ENCODE measurements at places on chromosomes 6 and 20.

GRCh38 chr6:131568726-131569125 is 4.3 kb upstream of the ARG1 start:
- no peak for DNase-seq

DNA sequence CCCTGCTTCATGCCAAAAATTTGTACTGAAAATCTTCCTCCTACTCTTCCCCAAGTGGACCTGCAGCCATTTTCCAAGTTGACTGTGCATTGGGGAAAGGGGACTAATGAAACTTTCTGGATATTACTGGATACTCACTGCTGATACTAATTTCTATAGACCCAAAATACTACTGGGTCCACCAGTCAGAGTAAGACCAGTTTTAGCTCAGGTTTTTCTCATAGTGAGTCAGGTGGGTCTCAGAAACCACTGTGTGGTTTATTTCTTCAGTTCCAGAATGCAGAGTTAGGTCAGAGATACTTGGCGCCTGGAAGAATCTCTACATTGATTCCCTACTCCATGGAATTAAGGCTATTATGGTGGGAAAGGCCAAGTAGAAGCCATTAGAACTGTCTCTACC is 274.8 kb upstream of the SYNCRIP start:
- no peak for DNase-seq

DNA sequence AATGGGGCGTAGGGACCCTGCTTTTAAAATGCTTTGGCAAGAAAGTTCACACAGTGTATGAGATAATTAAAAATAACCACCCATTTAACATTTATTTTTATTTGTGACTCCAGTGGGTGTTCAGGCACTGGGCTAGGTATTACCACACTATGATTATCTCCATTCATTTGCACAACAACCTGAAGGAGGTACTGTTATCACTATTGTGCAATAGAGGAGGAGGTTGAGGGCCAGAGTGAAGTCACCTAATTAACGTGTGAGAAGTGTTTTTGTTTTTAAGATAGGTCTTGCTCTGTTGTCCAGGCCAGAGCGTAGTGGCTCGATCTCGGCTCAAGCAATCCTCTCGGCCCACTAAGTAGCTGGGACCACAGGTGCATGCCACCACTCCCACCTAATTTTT is 29.2 kb downstream of the MAK start:
- DNase-seq: no peak

DNA sequence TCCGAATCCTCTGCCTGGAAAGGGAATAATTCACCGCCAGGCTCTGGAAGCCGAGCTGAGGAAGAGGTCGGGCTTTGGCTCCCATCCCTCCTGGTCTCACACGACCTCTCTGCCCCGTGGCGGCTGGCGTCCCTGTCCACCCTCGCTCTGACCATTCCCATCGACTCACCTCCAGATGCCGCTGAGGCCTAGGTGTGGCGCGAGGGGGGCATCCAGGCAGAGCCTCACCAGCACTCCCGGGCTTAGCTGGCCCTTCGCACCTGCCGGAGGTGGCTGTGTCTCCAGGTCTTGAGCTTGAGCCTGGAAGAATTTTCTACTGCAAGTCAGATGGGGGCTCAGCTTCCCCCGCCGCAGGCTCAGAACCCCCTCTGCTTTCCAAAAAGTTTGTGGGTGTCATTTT is 28.5 kb upstream of the SMOC2 start:
- DNase-seq: no peak

DNA sequence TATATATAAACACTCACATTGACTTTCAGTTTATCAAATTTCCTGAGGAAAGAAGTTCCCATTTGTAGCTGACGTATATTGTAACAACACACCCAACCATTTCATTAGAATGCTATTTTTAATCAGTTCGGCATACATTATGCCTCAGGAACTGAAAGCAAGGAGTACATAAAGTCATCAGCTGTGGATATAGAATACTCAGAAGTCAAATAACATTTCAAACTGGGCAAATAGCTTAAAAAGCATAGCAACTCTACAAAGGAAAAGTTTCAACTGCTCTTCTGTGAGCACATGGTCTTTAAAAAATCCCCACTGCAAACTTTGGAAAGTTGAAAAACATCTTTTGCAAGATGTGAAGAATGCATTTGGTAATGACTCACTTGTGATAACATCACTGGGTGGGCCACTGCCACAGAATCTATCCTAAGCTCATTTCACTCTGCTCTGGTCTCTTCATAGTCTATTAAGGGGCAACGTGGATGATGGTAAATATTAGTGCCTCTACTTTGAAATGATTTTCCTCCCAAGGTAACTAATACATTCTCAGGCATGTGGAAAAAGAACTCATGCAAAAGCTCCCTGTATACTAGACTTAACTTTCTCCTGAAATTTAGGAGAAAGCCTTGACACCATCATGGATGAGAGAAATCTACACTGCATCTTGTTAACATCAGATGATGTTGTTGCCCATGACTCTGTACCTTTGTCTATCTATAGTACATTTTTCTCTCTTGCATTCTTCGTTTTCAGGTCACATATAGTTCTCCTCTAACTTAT is 49.2 kb downstream of the FYN start:
- DNase-seq: no peak

GRCh38 chr6:46598215-46598614 is 54.4 kb downstream of the CYP39A1 start:
- DNase-seq: no peak

DNA sequence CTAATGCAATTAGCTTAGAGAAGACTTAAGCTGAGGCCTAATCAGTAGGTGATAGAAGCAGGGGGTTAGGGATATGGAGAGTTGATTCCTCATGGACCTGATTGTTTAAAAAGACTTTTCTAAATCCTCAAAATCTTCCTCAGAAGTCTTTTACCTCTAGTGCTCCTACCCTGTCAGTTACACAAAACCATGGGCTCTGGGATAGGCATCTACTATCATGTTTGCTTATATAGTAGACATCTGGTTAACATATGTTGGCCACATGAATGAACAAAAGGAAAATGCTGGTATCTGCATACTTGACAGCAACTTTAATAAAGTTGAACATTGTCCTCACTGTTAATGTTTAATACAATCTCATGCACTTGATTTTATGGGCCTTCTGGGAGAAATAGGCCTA is 61.5 kb upstream of the FKBP1C start:
- no peak for DNase-seq

GRCh38 chr6:52752310-52752709 is 11.0 kb downstream of the GSTA2 start:
- no peak for DNase-seq

GRCh38 chr6:63526931-63527330 is 45.3 kb upstream of the LOC128125822 start:
- DNase-seq: no peak

Measured in CD8-positive, alpha-beta memory T cell (primary cell).